ENCODE measurements at places on chromosomes 13 and 19.

GRCh38 chr13:60463787-60464186, 66.8 kb downstream of the TDRD3 start:
- no peak for DNase-seq

- no peak for DNase-seq
These were observed 13.3 kb upstream of the EPHX3 start for GRCh38 chr19:15245370-15246197.

DNA sequence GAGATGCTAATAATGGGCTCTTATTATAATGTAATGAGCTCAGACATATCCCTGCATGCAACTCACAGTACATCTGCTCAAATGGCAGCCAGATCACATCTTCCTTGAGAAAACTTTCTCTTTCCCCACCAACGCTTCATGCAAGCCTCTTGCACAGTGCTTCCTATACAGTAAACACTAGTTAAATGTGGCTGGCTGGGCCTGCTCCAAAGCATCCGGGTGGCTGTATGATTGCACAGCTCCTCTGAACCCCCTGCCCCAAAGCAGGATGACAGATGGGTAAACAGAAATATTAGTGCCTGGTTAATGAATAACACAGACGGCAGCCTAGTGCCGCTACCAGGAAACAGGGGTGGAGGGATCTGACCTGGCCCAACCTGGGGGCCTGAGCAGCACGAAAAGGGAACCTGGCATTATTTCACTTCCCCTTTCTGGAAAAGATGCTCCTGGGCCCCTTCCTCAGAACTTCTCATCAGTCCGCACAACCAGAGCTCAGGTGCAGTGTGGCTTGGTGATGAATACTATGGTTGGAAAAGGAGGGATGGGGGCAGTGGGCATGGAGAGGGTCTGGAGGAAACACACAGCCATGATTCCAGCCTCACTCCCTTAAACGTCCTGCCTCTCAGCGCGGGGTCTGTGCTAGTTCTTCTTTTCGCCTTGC, 10.8 kb downstream of the FFAR2 start:
- DNase-seq: no peak

GRCh38 chr13:96671073-96671472, 323.2 kb downstream of the OXGR1 start:
- DNase-seq: no peak

GRCh38 chr13:90926459-90926858, 421.0 kb upstream of the MIR17HG start:
- DNase-seq: no peak

- no peak for DNase-seq
These were observed 2.9 kb downstream of the SLC7A9 start for GRCh38 chr19:32866564-32867265.

- no peak for DNase-seq
These were observed 676.9 kb upstream of the PCDH20 start for GRCh38 chr13:62092536-62092935.

GRCh38 chr13:109605846-109606245, 180.5 kb downstream of the IRS2 start:
- DNase-seq: no peak

- DNase-seq: no peak
These were observed 855 bp downstream of the ATP12A start for GRCh38 chr13:24680921-24681604.

- no peak for DNase-seq
These were observed 13.4 kb upstream of the COLGALT1 start for GRCh38 chr19:17542042-17542441.

DNA sequence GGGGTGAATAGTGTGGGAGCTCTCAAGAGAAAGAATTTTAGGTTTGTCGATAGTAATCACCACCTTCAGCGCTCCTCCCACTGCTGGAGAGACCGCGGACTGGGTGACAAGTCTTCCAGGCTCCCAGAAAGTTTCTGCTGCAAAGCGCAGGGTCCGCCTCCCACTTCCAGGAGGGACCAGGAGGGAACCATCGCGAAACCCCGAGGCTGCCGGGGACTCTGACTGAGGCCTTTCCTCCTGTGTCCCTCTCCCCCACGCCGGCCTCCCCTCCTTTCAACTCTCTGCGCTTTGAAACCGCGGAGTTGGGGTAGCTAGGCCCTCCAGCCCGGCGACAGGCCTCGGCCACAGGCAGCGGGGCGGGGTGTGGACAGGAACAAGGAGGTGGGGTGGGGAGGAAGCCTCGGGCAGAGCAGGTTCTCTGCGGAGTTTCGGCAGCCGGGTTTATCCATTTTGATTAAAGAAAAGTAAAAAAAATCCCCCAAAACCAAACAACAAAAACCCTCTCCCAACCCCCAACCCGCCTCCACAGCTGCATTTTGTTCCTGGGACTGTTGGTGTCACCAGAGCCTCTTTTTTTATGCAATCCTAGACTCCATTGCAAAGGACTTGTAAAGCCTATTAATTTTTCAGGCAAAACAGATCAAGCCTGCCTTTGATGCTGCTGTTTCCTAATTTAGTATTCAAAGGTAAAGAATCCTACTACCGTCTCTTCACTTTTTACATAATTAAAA, 157.2 kb downstream of the TM9SF2 start:
- peak; percentile 54 for DNase-seq

DNA sequence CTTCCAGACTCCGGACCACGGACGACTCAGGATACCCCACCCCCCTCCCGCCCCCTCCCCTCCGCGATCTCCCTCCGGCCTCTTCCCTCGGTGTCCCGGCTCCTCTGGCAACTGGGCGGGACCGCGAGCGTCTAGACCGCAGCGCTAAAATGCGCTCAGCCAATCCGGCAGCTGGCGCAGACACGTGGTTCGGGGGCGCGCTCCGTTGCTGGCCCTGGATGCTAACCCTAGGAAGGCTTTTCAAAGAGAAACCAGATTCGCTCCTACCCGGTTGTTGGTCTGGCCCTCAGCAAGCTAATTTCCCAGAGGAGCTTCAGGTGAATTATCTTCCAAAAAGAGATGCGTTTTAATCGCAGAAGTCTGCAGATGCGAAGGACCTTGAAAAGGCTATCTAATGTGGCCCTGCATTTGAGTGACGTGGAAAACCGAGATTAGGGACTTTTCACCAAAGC, at the start of gene DZIP1:
TSS of gene DZIP1 (minus strand) at position 106 of the 452 bp plus-strand sequence. CDS start 2,677 bp downstream, outside the sequence.
- DNase-seq: no peak

- DNase-seq: no peak
These were observed 27.2 kb upstream of the CBY2 start for GRCh38 chr13:45674908-45675307.

GRCh38 chr19:31261603-31262212, 87.5 kb downstream of the TSHZ3 start:
- DNase-seq: no peak

- no peak for DNase-seq
These were observed 47.8 kb downstream of the KLF5 start for GRCh38 chr13:73106513-73107178.

DNA sequence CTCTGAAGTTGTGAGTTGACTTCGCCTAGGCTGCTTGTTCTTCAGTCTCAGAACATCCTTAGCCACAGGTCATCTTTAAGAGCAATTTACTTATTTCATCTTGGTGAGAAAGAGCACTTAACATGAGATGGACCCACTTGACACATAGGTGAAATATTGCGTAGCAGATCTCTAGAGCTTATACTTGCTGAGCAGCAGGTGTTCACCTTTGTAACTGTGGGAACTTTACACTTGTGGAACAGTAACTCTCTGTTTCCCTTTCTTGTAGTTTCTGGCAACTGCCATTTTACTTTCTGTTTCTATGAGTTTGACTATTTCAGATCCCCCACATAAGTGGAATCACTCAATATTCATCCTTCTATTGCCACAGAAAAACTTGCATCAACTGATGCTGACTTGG, 95.7 kb downstream of the SLC10A2 start:
- no peak for DNase-seq

GRCh38 chr13:25886438-25887214, 165.2 kb downstream of the SHISA2 start:
- DNase-seq: peak; percentile 45

- DNase-seq: no peak
These were observed 7.6 kb downstream of the SPC24 start for GRCh38 chr19:11148001-11148400.

DNA sequence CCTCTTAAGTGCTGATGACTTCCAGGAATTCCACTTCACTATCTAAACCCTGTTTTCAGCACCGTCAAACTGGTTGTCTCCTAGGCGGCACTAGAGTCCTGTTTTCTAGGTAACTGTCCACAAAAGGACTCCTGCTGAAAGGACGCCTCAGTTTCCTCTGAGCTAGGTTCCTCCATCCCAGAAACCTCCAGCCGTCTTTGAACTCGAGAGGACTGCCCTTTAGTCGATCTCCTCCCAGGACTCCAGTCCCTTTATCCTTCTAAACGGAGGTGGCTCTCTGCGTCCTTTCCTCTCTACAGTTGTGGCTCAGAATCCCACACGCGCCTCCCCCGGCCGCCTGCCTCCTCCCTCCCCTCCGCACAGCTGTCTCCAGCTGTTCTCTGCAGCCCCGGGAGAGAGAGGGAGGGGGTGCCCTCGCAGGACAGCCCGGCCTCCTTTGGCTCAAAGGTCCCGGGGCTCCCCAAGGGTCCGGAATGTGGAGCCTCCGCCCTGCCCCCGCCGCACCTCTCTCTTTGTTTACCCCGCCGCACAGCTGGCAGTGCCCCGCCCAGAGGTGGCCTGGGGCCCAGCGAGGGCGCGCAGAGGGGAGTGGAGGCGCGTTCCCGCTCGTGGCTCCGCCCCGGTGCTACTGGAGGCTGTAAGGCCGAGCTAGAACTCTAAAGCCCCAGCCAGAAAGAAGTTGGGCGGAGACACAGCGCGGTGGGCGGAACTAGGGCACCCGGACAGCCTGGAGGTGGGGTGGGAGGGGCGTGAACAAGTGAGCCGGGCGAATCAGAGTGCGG, 2.4 kb downstream of the LTBP4 start:
- DNase-seq: peak; percentile 95

DNA sequence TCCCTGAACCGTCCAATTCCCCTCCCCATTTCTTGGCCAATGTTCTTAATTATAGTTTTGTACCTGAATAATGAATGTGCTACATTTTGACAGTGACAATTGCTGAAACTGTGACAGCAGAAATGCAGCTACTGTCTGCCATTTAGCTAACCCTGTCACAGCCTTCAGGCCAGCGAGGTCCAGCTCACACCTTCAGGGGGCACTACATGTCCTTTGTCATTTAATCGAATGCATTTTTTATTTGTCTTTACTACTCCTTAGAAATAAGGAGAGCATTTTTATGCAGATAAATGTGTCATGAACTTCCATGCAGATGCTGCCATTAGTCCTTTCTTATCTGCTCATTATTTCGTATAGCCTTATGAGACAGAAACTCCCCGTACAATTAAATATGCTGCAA, 159.9 kb downstream of the MZT1 start:
- no peak for DNase-seq

GRCh38 chr19:11137542-11138384, 17.8 kb downstream of the SPC24 start:
- DNase-seq: peak; percentile 67

- no peak for DNase-seq
These were observed 38.3 kb downstream of the GPR12 start for GRCh38 chr13:26722321-26722720.

- DNase-seq: no peak
These were observed 242.0 kb downstream of the NDFIP2 start for GRCh38 chr13:79722885-79723445.

DNA sequence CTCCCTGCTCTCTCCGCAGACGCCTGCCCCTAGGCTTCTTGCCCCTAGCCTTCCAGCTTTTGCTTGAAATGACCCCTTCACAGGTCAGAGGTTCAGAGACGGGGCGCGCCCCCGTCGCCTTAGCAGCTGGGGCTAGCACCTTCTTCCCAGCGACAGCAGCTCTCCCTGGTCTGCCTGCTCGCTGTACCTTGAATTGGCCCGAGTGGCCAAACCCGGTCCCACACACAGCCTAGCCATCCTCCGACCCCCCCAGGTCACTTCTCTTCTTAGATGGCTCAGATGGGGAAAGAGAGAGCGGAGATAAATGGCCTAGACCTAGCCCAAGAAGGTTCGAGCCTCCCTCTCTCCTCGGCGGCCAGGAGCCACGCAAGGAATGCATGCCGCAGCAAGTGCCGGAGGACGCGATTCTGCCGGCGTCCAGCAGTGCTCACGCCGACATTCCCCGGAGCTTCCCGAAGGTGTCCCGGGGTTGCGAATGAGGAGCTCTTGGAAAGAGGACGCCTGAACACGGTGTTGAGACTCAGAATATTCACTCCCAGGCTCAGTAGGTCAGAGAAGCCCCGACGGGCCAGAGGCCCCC, 1.3 kb downstream of the CDX2 start:
- no peak for DNase-seq

- DNase-seq: no peak
These were observed 36.4 kb downstream of the FBN3 start for GRCh38 chr19:8113017-8113416.

DNA sequence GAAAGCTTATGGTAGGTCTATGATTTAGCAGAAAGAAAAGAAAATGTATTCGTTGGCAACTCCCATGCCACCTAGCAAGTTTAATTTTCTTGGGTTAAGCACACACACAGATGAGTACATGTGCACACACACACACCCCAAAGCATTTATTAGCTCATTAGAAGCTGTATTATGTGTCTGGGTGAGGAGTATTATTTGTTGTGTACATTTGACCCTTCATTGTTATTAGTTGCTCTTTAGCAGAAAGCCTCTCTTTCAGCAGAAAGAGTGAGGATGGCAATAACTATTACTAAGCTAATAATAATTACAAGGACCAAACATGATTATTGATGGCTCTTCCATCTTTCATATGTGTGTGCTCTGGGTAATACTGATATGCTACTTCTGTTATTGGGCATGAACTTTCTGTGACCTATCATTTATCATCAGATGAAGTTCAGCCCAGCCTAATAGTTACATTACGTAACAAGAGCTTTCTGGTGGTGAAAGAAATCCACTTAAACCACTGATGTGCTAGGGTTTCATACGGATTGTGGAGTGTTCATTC, 177.4 kb upstream of the OBI1 start:
- no peak for DNase-seq

- DNase-seq: no peak
These were observed 6.0 kb upstream of the CTU1 start for GRCh38 chr19:51114087-51114729.

- no peak for DNase-seq
These were observed 14.6 kb downstream of the CSNK1A1L start for GRCh38 chr13:37090912-37091311.

- no peak for DNase-seq
These were observed 12.4 kb upstream of the PROZ start for GRCh38 chr13:113145911-113146598.

GRCh38 chr13:82898586-82898985, 983.7 kb downstream of the SLITRK1 start:
- DNase-seq: no peak

DNA sequence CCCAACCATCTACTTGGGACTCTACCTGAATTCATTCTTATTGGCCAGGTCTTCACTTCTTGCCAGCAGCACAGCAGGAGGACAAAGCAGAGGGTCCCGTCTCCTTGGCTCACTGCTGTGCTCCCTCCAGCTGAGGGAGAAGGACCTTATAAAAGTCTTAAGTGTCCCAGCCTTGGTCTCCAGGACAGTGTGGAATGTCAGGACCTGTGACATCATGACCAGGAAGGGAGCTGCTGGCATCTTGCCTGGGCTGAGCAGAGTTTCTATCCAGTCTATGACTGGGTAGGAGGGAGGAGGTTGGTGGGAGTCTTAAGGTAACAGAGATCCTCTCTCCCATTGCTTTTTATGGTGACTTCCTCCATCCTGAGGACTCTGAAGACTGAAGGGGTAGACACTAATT, 56.6 kb upstream of the ANKRD10 start:
- no peak for DNase-seq

GRCh38 chr13:28426381-28426780, 68.5 kb downstream of the FLT1 start:
- DNase-seq: no peak

Data from stimulated activated CD4-positive, alpha-beta T cell treated with anti-CD3 and anti-CD28 coated beads, Interleukin-2, amount 100 ng/mL, for 24 hours (primary cell).